NCI-H2081 treated with DMSO at 0.1 percent for 48 hours (cell line): ENCODE measurements at places on chromosomes 2 and 18.

- DNase-seq: no peak
Observed at GRCh38 chr2:230346921-230347533, 20.0 kb downstream of the SP140L start.

DNA sequence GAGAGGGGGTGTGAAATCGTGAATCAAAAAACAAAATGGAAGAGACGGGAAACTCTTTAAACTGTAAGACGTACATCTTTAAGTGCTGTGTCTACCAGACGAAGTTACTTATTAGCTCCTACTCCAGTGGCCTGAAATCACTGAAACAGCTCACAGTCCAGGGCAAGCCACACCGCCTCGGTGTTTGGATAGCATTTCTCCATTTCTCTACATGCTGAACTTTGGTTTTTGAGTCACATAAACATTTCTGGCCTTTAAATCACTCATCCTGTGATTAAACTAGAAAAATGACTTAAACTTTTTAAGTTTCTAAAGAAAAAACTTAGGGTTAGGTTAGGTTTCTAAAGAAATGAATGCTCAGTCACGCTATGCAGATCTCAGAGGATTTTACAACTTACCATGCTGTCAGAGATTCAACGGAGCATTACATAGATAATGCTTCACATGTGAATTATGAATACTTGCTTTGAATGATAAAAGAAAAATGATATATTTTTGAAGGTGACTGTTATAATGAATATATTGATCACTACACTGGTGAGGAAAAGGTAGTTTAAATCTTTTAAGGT lies 138.4 kb downstream of the MBP start:
- DNase-seq: no peak

GRCh38 chr2:42809819-42810120 lies 17.4 kb upstream of the HAAO start:
- no peak for DNase-seq

DNA sequence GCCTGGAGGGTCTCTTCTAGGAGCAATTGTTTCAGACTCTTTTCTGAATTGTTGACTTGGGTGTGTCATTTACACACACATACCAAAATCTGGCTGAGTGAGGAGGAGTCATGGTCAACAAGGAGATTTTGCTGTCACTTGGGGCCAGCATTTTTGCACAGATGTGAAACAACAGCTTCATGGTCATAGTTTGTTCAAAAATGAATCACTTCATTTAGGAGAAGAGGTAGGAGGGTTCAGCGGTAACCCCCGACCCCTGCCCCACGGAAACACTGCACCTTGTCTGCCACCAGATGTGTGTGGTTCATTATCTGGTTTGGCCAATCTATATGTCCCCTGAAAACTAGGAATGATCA lies 42.2 kb downstream of the LBH start:
- DNase-seq: no peak

- no peak for DNase-seq
Observed at GRCh38 chr2:120771781-120772208, 36.1 kb downstream of the GLI2 start.

DNA sequence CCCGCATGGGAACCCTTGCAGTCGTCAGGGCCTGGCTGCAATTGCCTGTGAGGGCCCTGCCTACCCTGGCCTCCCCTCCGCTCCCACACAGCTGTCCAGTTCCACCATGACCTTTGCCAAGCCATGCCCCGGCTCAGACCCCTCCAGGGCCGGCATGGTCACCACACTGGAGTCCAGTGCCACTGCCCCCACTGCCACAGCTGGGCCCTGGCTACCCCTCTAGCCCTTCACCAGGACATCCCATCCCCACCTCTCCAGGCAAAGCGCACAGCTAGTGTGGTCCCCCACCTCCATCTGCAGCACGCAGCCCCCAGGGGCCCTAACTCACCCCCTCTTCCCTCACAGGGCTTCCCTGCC lies 70.3 kb upstream of the SMAD7 start:
- no peak for DNase-seq

- DNase-seq: no peak
Observed at GRCh38 chr2:47019961-47020681, 104.5 kb upstream of the MCFD2 start.

- DNase-seq: no peak
Observed at GRCh38 chr2:218829868-218830451, 1.6 kb downstream of the PRKAG3 start.

GRCh38 chr2:72821118-72821517 lies 4.7 kb downstream of the EXOC6B start:
- DNase-seq: no peak

DNA sequence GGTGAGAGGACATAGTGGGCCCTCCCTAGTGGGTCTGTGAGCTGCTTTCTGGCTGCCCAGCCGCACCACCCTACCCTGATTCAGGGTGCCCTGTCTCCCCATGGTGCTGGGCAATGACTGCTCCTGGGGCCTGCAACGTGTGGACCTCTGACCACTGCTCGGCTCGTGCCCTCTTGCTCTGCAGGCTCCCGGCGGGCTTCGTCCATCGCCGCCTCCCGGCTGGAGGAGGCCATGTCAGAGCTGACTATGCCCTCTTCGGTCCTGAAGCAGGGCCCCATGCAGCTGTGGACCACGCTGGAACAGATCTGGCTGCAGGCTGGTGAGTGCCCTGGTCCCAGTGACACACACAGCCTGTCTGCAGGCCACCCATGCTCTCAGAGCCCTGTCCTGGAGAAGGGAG lies 103.5 kb downstream of the STPG4 start:
- DNase-seq: no peak

GRCh38 chr2:20326163-20326780 lies 24.4 kb downstream of the PUM2 start:
- DNase-seq: no peak

DNA sequence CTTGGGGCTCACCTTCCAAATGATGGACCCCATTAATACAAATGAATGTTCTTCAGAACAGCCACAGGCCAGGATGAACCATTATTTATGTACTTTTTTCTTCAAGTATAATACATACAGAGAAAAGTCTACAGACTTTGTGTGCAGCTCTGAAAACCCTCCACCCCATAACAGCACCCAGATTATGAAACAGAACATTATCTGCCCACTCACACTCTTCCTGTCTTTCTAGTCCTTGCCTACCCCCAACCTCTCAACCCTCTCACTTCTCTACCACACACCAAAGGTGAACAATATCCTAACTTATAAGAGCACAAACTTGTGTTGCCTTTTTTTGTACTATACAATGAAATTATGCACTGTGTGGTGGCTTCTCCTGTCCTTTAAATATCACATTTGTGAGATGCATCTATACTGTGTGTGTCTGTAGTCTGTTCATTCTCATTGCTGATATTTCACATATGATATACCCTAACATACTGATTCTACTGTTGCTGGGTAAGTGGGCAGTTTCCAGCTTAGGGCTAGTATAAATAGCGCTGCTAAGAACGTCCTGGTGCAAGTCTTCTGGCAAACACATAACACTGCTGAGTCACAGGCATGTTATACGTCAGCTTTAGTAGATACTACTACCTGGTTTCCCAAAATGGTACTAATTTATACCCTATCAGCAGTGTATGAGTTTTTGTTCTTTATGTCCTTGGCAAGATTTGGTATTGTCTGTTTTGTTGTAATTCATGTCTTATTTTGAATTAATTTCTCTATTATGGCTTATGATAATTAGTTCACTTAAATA lies 1.0 kb upstream of the NPHP1 start:
- DNase-seq: no peak

- no peak for DNase-seq
Observed at GRCh38 chr18:11366410-11366809, 217.0 kb upstream of the PIEZO2 start.

DNA sequence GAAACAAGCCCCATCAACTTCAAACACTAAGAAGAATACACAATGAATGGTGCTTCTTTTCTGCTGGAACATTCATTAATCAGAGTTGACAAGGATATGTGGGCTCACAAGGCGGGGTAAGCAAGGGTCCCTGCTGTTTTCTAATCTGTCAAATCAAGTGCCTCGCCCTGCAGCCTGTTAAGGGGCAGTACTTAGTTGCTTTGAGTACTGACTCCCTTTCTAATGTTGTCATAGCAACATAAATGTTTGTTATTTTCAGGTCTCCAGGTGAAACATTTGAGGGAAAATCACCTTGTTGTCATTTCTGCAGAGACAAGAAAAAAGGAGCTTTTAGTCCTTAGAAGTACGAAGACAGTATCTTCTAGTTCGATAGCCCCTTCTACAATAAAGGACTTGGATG lies 284.7 kb upstream of the PKDCC start:
- no peak for DNase-seq

- DNase-seq: no peak
Observed at GRCh38 chr2:181789827-181790448, 101.6 kb upstream of the ITPRID2 start.

DNA sequence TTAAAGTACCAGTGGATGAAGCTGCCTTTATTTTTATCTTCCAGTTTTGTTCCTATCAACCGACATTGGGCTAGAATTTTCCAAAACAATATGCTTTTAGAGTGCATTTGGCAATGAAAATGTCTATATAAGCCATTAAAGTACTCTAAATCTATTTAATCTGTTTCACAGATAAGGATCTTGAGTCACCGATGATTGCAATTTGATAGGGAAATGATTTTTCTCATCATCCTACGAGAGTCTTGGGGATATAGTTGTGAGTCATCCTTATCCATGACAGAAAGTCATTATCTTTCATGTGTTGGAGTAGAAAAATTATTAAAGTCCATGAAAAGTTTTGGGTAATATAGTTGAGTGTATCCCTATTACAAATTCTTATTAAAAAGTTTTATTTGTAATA lies 26.1 kb downstream of the SLC39A10 start:
- DNase-seq: no peak

- no peak for DNase-seq
Observed at GRCh38 chr2:119155633-119156032, 2.9 kb downstream of the C1QL2 start.

DNA sequence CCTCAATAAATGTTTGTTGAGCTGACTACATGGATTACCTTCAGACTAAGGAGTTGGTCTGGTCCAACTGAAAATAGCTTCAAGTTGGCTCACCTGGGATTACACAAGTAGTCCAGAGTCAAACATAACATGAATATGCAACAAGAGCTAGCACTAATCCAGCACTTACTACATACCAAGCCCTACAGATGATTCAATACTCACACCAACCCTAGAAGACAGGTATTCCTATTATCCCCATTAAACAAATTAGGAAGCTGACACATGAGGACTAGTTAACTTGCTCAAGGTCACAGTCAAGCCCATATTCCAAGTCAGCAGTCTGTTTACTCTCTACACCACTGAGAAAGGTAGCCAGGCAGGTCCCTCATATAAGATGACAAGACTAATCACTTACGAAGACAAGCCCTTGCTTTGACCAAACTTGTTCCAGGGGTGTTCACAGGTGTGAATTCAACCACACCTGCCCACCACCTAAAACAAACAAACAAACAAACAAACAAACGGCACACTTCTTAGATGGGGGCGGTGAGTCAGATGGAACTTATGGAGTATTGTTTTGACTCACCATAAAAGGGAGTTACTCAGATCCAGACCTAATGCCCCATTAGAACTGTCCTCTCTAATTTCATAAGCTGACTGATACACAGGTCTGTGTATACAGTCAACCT lies 29.1 kb downstream of the TMEM131 start:
- DNase-seq: no peak

DNA sequence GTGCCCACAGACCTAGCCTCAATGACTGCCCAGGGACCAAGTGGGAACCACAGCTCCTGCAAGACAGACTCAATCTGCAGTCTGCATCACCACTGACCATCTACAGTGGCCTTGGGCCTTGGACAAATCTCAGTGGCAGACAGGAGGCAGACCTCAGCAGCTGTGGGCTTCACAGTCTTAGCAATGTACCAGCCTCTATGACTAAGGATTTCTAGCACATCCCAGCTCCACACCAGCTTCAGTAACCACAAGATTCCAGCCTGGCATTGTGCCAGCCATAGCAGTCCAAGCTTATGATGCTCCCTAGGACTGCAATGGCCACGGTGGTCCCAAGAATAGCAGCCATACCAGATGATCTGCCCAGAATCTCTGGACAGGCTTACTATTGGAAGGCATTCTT lies 19.6 kb upstream of the WDR75 start:
- DNase-seq: no peak

DNA sequence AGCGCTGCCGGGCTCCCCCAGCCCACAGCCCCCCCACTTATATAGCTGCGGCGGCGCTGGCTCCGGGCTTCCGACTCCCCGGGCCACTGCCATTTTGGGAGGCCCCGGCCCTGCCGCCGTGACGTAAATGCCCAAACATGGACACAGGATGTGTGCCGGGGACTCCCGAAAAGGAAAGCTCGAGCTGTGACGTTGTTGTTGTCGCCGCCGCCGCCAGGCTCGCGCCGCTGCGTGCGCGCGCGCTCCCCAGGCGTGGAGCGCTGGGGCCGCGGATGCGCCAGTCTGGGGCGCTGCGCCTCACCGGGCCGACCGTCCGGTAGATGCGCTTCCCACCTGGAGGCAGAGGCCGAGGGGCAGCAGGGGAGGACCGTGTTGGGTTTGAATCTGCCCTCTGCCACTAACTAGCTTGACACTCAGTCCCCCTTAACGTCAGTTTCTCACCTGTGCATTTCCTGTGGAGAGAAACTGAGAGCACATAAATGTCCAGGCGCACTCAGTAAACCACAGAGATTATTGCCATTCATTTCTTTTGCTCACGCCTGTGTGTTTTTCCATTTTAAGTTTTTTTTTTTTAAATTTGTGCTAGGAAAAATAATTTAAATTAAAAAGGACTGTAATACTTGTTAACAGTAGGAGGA lies at the start of gene EGR4:
TSS of gene EGR4 (minus strand) at position 15 of the 638 bp plus-strand sequence. CDS start 231 bp downstream, outside the sequence.
- DNase-seq: peak; percentile 59

- DNase-seq: no peak
Observed at GRCh38 chr18:23725351-23725750, 36.1 kb downstream of the LAMA3 start.

DNA sequence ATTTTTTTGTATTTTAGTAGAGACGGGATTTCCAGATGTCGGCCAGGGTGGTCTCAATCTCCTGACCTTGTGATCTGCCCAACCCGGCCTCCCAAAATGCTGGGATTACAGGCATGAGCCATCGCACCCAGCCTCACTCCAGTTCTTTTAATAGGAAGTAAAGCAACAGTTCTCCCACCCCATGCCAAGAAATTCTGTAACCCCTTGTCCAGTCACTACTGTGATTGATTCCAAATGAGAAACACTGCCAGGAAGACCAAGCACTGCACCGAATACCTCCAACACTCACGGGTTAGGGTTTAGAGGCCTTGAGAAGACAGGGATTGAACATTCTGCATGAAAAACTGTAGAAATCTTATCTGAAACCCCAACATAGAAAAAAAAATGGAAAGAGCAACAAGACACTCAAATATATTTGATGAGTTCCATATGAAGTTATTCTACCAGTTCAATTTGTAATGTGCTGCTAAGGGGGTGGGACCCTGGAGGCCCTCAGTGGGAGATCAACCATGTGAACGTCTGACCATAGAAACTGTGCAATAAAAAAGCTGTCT lies 48.2 kb upstream of the BIN1 start:
- DNase-seq: no peak

DNA sequence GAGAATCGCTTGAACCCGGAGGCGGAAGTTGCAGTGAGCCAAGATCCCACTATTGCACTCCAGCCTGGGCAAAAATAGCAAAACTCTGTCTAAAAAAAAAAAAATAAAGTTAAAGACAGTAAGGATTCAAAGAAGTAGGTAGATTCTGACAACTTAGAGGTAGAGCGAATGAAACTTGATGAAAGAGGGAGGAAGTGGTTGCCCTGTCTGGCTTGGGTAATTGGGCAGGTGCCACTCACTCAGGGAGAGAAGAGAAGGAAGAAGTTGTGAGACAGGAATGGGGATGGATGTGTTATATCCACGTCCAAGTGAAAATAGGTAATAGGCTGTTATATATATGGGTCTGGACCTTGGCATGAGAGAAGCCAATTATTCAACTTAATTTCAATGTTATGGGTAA lies 26.3 kb downstream of the NDC80 start:
- no peak for DNase-seq

- no peak for DNase-seq
Observed at GRCh38 chr2:206083602-206084438, 2.2 kb downstream of the INO80D start.
